ENCODE measurements at places on chromosomes 5 and 9. TPM values are rescaled to one million over a fixed set of nuclear protein-coding genes. Genes with fewer than 3 reads are reported as not detected.

DNA sequence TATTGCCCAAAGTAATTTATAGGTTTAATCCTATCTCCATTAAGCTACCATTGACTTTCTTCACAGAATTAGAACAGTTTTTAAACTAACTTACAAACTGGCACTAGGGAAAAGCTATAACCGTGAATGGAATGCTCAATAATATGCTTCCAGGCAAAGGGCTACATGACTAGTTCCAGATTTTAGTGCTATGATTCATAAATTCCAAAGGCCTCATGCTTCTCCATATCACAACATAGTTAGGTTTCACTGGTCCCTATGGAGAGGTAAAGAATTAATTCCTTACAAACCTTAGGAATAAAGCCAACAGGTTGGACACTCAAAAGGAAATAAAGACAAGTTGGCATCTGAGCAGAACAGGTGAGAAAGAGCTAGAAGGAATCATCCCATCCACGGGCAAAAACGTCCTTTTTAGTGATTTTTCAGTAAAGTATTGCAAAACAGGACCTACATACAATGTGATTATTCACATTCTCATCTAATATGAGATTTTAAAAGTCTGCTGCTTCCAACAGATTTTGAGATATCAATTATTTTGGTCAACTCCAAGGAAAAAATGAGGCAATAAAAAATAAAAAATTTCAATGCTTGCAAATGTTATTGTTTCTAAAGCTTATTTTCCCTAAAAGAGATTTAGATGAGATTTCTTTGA is 97.0 kb upstream of the TARS1 start:
- H3K4me1 ChIP-seq, result no peaks in the 10 kb centered on the region
- no peak for DNase-seq
- H3K27ac ChIP-seq, result peak overlapping the region; percentile 63

DNA sequence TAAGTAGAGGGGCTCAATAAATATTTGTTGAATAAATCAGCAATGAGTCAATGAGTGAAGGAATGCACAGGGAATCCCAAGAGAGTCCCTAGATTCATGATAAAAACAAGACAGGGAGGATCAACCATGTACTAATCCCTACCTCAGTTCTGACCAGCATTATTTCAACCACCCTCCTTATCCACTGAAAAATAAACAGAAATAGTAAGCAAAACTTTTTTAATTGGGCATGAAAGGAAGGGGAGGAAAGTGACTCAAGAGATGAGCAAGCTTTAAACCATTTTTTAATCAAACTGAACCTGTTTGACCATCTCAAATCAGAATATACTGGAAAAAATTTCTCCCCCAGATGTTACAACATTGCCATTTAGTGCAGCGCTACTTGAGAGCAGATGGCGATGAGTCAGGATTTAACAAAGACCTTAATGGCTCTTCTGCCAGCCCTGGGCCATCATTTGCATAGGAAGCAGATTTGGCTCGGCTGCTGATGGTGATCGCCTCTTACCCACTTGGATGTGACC is 194.8 kb upstream of the SLC30A5 start:
- H3K4me1 ChIP-seq, result no peaks in the 10 kb centered on the region
- no peak overlapping the region for H3K4me3 ChIP-seq
- H3K27ac ChIP-seq, result no peak overlapping the region
- no peaks in the 10 kb centered on the region for H3K27me3 ChIP-seq
- DNase-seq, result no peak
- H3K36me3 ChIP-seq, result no peaks in the 10 kb centered on the region

DNA sequence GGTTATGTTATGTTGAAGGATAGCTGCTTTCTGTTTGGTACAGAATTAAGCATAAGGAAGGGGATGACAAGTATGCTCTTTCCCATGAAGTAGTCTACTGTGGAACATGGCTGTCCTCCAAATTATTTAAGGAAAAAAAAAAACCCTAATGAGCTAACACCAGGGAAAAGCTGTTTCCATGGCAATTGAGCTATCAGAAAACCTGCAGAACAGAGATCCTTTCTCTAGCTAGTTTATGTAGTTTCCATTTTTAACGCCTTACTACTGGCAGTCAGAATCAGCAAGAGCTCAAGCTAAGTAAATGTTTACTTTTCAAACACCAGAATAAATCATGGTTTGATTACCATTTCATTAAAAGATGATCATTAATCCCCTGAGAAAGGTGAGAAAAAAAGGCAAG is 287.4 kb upstream of the TARS1 start:
- H3K27ac ChIP-seq, result no peak overlapping the region
- H3K27me3 ChIP-seq, result no peaks in the 10 kb centered on the region

DNA sequence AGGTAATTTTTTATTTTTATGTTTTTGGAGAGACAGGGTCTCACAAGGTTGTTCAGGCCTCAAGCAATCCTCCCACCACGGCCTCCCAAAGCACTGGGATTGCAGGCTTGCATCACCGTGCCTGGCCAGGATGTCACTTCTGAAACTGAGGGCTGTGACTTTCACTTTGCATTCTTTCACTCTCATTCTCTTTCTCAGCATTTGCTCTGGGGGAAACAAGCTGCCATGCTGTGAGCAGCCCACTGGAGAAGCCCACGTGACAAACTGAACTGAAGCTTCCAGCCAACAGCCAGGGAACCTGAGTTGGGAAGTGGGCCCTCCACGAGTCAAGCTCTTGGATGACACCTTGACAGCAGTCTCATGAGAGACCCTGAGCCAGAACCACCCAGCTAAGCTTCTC is 109.4 kb downstream of the C5orf15 start:
- no peaks in the 10 kb centered on the region for H3K4me1 ChIP-seq
- no peaks in the 10 kb centered on the region for H3K27me3 ChIP-seq
- no peak for DNase-seq

GRCh38 chr9:137380606-137381005 is 42.4 kb downstream of the EXD3 start:
- peak; percentile 8 for DNase-seq
- no peaks in the 10 kb centered on the region for H3K27me3 ChIP-seq
- H3K36me3 ChIP-seq, result no peaks in the 10 kb centered on the region

GRCh38 chr5:133925269-133925668 is 43.2 kb downstream of the C5orf15 start:
- H3K27ac ChIP-seq, result no peak overlapping the region
- DNase-seq, result no peak
- no peaks in the 10 kb centered on the region for H3K27me3 ChIP-seq
- no peaks in the 10 kb centered on the region for H3K36me3 ChIP-seq

- H3K27me3 ChIP-seq, result no peaks in the 10 kb centered on the region
- H3K4me1 ChIP-seq, result peaks cover 64% of the 10 kb centered on the region
- H3K27ac ChIP-seq, result peak overlapping the region; percentile 96
- no peak for DNase-seq
- H3K4me3 ChIP-seq, result peak overlapping the region; percentile 96
- H3K36me3 ChIP-seq, result no peaks in the 10 kb centered on the region
Measured at GRCh38 chr5:138353560-138354080, 1.1 kb downstream of the KDM3B start.

GRCh38 chr9:129093602-129094386 is 12.9 kb downstream of the DOLPP1 start:
- H3K27ac ChIP-seq, result no peak overlapping the region
- no peak for DNase-seq
- peaks cover 5% of the 10 kb centered on the region for H3K4me1 ChIP-seq
- peaks cover 53% of the 10 kb centered on the region for H3K36me3 ChIP-seq

DNA sequence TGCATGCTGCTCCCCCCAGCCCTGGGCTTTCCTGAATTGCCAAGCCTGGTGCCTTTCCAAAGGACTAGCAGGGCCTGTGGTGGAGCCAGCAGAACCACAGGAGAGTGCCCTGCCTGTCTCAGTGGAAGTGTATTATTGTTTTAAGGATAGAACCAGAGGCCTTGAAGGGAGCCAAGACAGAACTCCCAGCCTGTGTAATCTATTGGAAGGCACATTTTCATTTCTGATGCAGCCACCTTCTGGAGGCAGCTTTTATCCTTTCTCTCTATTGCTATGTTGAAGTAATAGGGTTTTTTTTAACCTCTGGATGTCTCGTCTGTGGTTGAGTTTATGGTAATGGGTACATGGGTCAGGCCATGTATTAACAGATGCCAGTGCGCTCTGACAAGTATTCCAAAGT is 29.3 kb downstream of the RNF44 start:
- H3K36me3 ChIP-seq, result peaks cover 14% of the 10 kb centered on the region
- no peak overlapping the region for H3K4me3 ChIP-seq
- DNase-seq, result no peak
- no peak overlapping the region for H3K27ac ChIP-seq
- no peaks in the 10 kb centered on the region for H3K4me1 ChIP-seq
- no peaks in the 10 kb centered on the region for H3K27me3 ChIP-seq

- no peak overlapping the region for H3K27ac ChIP-seq
- H3K4me1 ChIP-seq, result no peaks in the 10 kb centered on the region
- no peak overlapping the region for H3K4me3 ChIP-seq
- H3K36me3 ChIP-seq, result no peaks in the 10 kb centered on the region
- DNase-seq, result no peak
Measured at GRCh38 chr5:89287964-89288363, 405.0 kb upstream of the MEF2C start.

- H3K4me3 ChIP-seq, result no peak overlapping the region
- no peaks in the 10 kb centered on the region for H3K36me3 ChIP-seq
- no peak overlapping the region for H3K27ac ChIP-seq
Measured at GRCh38 chr9:87795178-87795577, 69.3 kb downstream of the CTSL start.

GRCh38 chr5:150497274-150497988 is 10.5 kb upstream of the NDST1 start:
- DNase-seq, result peak; percentile 89
- peaks cover 21% of the 10 kb centered on the region for H3K4me1 ChIP-seq
- H3K4me3 ChIP-seq, result no peak overlapping the region
- peaks cover 8% of the 10 kb centered on the region for H3K36me3 ChIP-seq
- H3K27ac ChIP-seq, result peak overlapping the region; percentile 74

GRCh38 chr5:153504726-153505125 is 14.3 kb downstream of the GRIA1 start:
- no peaks in the 10 kb centered on the region for H3K27me3 ChIP-seq
- DNase-seq, result no peak
- H3K36me3 ChIP-seq, result no peaks in the 10 kb centered on the region
- no peak overlapping the region for H3K27ac ChIP-seq

DNA sequence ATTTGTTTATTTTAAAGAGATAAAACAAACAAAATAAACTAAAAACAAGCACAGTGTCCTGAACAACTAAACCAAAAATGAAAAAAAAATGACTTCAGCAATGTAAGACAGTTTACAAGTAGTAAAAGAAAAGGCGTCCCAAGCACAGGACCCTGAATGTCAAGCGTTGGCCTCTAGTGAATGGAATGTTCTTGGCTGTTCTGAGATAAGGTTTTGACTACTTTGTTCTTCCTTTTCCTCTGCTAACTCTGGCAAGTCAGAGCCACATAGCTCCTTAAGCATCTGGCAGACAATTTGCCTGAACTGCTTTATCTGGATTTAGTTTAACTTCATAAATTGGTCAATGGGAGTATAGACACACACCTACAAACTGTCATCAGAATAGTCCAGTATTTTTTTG is 655.2 kb downstream of the ANXA1 start:
- H3K36me3 ChIP-seq, result no peaks in the 10 kb centered on the region
- H3K27me3 ChIP-seq, result no peaks in the 10 kb centered on the region
- no peak overlapping the region for H3K27ac ChIP-seq
- no peaks in the 10 kb centered on the region for H3K4me1 ChIP-seq
- no peak for DNase-seq

DNA sequence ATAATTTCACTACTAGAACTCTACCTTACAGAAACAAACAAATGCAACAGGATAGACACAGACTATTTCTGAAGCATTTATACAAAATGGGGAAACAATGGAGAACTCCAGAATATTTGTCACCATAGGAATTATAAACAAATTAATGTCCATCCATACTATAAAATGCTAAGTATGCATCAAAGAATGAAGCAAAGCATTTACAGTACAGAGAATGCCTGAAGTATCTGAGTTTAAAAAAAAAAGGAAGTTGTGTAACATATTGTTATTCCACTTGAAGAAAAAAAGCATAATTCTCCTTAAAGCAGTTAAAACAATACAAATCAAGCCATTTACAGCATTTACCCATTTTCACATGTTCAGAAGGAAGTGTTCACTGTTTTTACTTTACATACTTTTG is 53.0 kb downstream of the DROSHA start:
- DNase-seq, result no peak
- H3K4me3 ChIP-seq, result no peak overlapping the region
- H3K4me1 ChIP-seq, result no peaks in the 10 kb centered on the region
- peaks cover 61% of the 10 kb centered on the region for H3K36me3 ChIP-seq

DNA sequence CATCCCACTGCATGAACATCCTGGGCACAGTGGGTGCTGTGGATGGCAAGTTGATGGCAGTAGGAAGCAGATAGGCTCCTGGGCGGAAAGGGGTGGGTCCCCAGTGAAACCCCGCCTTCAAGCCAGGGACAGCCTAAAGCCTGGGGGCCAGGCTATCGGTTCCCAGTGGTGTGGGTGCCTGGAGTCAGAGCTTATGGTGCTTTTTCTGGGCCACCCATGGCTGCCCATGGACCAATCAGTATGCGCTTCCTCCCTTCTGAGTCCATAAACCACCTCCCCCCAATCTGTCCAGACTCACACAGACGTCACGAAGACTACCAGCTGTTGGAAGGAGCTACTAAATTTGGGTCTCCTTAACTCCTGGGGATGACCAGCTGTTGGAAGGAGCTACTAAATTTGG is 17.5 kb upstream of the ECPAS start:
- no peak for DNase-seq
- H3K27me3 ChIP-seq, result no peaks in the 10 kb centered on the region
- no peaks in the 10 kb centered on the region for H3K36me3 ChIP-seq
- no peaks in the 10 kb centered on the region for H3K4me1 ChIP-seq

- no peaks in the 10 kb centered on the region for H3K27me3 ChIP-seq
- no peaks in the 10 kb centered on the region for H3K4me1 ChIP-seq
- H3K4me3 ChIP-seq, result no peak overlapping the region
- H3K36me3 ChIP-seq, result no peaks in the 10 kb centered on the region
Measured at GRCh38 chr5:4420681-4421080, 719.4 kb upstream of the ADAMTS16 start.

GGTA1 gene
- total RNA-seq, result 1.9 TPM

DPP7 gene
- total RNA-seq, result 121 TPM

STPG3 gene
- not detected for total RNA-seq

CCDC180 gene
- 2.8 TPM for total RNA-seq

TMEM232 gene
- total RNA-seq, result 2.0 TPM

VCAN gene
- 31.9 TPM for total RNA-seq

Data from heart left ventricle (tissue), 16 donors.